ENCODE measurements at places on chromosomes 12 and 14.
A peak's percentile ranks its signal among the peaks of the same experiment; 100 is the strongest.

DNA sequence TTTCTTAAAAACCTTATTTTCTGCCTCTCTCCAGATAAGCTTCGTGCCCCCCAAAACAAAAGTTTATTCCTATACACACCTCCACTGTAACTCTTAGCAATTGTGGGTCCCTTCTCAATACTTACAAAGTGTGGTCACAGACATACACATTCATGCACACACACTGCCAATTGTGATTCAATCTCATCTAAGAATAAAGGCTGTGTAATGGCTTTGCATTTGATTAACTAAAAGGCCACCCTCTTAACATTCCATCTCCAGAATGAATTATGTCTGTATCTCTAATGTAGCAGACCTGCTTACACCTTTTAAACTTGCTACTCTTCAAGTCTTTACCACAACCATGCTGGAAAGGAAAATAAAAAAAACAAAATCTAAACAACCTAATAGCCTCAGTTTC is 49.5 kb downstream of the MYF5 start:
- DNase-seq = no peak

DNA sequence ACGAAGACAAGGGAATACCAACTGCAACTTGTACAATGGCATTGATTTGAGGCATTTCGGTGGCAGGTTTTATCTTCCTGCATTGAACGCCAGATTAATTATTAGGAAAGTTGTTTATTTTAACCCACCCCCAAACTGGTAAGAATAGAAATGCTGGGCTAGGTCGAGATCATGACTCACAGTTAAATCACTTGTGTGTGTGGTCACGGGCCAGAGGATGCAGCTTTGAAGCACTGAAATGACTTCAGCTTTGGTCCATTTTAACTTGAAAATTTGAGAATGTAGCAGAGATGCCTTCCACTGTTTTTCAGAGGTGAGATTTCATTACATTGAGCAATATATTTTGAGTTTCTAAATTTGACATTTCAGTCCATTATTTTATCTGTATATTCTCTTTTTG is 23.6 kb upstream of the KCNH3 start:
- DNase-seq = peak; percentile 75

GRCh38 chr14:86462193-86462753 is 932.3 kb downstream of the FLRT2 start:
- DNase-seq = peak; percentile 32

DNA sequence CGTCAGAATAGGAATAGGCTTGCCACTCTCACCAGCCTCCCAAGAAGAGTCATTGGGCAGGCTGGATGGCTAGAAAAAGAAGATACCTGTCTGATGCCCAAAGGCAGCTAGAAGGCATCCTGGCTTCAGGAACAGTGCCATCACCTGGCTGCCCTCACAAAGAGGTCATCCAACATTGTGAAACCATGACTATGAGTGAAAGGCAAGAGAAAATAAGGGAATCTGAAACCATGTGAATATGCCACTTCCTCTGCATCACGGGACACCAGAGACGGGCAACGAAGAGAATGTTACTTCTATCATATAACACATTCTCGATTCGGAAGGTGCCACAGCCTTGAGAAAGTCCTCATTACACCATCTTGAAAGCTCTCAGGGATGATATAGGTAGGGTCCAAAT is 182.0 kb downstream of the DAD1 start:
- no peak for DNase-seq

GRCh38 chr12:1305791-1306500 is 288.4 kb downstream of the FBXL14 start:
- DNase-seq = no peak

GRCh38 chr12:80909370-80909769 is 28.4 kb downstream of the LIN7A start:
- DNase-seq = no peak

GRCh38 chr14:52268279-52269061 is 972 bp downstream of the PTGDR start:
- DNase-seq = no peak

DNA sequence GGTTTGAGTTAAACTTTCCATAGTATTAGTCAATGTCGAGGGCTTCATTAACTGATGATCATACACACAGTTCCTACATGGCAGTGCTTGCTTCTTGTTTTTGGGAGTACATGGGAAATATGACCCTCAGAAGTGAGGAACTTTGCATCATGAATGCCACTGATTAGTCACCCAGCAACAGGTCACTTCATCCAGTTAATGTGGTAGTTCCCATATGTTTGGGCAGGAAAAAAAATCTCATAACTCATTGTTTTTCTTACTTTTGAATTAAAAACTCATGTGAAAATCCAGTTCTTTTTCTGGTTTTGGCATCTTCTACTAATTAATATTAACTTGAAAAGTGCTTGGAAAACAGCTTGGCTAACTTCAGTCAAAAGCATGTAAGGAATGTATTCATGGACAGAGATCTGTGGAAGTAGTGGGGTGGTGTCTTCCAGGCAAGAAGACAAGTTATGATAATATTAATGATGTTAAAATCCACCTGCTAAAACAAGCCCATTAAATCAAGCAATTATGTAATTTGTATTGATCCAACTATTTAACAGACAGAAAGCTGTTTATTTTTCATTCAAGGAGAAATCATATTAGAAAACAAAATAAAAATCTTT is 309.1 kb upstream of the NAV3 start:
- no peak for DNase-seq

GRCh38 chr14:57609192-57610075 is 115.8 kb upstream of the CCDC198 start:
- DNase-seq = no peak

- no peak for DNase-seq
Observed at GRCh38 chr12:45483571-45483970, 245.9 kb upstream of the ARID2 start.

DNA sequence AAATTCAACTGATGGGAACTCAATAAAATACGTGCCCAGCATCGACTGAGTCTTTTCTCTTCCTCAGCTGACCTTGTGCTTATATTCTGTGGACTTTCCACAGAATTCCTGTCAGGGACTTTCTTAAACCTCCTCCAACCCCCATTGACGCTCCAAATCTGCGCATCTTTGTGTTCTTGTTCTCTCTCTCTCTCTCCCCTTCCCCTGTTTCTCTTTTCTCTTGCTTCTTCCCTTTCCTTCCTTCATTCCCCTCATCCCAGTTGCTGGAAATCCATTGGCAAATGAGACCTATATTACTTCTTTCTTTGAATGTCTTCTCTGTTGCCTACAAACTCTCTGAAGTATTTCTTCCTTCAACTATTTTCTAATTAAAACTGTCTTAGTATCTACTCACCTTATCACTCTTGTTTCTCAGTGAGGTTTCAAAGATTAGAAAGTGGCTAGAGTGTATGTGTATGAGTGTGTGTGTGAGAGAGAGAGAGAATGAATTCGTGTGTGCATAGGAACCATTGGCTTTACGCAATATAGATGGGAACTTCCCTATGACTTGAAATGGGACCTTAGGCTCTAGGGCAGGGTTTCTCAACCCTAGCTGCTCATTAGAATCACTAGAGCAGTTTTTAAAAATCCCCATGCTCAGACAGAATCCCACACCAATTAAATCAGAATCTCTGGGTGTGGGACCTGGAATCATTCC is 41.8 kb upstream of the DHRS7 start:
- DNase-seq = no peak

- DNase-seq = no peak
Observed at GRCh38 chr12:19227190-19227879, 97.8 kb downstream of the PLEKHA5 start.

GRCh38 chr12:124827588-124828184 is 36.0 kb downstream of the SCARB1 start:
- DNase-seq = no peak

DNA sequence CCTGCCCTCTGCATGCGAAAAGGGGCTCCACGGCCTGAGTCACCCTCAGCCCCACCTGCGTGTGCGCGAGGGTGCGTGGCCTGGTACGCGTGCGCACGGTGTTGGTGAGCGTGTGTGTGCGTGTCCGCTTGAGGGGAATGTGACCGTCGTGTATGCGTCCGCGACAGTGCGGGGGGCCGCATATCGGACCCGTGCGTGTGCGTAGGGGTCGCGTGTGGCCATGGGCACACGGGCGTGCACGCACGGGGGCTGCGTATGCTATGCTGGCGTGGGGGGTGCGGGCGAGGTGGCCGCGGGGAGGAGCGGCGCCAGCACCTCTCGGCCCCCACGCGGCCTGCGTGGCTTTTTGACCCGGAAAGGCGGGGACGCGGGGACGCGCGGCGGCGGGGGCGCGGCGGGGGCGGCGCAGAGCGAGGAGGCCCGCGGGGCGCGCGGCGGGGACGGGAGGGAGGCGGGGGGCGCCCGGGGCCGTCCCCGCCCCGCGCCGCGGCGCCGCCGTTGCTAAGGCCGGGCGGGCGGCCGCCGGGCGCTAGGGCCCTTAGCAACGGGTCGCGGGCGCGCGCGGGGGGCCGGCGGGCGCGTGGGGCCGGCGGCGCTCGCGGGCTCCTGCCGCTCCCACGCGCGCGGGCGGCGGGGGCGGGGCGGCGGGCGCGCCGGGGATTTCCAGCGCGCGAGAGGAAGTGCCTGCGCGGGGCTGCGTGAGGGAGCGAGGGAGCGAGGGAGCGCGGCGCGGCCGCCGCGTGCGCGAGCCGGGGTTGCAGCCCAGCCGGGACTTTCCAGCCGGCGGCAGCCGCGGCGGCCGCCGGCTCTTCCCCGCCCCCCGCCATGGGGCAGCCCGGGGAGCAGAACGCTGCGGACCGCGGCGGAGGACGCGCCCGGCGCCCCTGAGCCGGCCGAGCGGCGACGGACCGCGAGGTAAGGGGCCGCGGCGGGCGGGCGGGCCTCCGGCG is at the start of gene TRAF3:
TRAF3 (plus strand) TSS at position 689 of the 950 bp plus-strand sequence. CDS start 92,753 bp downstream, outside the sequence.
- DNase-seq = peak; percentile 47

DNA sequence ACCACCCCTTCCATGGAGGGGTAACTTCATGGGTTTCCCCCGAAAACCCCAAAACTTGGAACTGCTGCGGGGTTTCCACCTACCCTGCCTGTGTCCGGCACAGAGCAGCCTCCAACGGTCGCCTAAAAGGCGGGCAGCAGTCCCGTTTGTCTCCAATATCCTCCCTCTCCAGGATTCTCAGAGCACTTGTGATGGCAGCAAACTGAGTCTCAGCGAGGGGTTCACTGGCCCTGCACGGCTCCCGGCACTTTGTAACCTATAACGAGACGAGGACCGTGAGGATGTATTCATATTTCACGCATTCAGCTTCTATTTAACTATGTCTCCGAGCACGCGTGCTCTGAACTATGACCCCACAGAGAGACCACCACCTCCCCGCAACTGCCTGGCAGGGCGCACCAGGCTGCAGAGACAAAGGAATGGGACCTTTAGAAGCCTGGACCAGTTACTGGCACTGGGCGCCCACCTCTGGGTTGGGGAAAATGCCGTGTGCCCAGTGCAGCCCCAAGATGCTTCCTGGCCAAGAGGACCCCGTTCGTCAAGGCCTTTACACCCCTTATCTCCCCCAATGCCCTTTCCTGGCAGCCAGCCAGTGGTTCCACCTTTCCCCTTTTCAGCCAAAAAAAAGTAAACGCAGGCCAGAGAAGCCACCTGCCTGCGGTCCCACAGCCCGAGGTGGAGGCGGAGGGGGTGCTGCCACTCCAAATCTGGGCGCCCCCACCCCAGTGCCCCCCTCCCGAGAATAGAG is 173.1 kb upstream of the RTL1 start:
- DNase-seq = no peak

GRCh38 chr14:61636291-61636690 is 59.0 kb upstream of the HIF1A start:
- no peak for DNase-seq

GRCh38 chr14:93965287-93965821 is 11.0 kb downstream of the ASB2 start:
- peak; percentile 97 for DNase-seq

GRCh38 chr14:51424561-51425251 is 184.7 kb downstream of the TMX1 start:
- no peak for DNase-seq

DNA sequence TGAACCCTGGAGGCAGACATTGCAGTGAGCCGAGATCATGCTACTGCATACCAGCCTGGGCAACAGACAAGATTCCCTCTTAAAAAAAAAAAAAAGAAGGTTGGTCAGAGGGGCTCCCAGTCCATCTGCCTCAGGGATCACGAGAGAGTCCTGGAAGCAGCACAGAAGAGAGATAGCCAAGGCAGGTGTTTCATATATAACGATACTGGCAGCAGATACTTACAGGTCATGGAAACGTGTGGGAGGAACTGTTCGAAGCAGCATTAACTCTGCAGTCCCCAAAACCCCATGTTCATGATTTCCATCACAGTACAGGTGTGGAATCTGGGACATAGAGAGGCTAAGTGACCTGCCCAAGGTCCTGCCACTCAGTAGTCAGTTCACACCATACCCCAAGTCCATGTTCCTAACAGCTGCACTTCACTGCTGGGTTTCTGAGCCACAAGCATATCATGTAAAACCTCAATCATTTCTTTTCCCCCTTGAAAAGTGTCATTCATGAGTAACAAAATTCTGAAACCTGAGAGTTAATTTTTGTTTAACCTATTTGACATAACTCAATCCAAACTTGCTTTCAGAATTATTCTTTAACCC is 16.7 kb downstream of the CDK2AP1 start:
- no peak for DNase-seq

- DNase-seq = no peak
Observed at GRCh38 chr12:89355243-89356068, 3.2 kb upstream of the DUSP6 start.

GRCh38 chr14:104882325-104882973 is 17.4 kb downstream of the CEP170B start:
- DNase-seq = no peak

DNA sequence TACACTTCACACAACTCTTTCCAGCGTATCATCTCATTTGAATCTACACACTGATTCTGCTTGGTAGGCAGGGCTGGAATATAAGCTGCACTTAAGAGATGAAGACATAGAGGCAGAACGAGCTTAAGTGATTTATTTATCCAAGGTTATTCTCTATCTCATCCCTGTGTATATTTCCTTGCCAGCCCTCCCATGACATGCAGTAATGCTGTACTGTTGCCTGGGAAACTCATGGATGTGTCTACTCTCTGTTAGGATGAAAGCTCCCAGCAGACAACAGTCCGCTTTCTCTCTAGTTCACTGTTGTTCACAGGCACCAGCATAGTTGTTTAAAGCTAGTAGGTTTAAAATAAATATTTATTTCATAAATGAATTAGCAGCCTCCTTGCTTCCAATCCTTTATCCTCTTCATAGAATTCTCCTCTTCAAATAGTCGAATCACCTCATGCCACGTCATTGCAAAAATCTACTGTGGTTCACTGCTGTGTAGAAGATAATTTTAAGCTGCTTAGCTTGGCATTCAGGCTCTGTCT is 25.4 kb downstream of the FGF6 start:
- no peak for DNase-seq

DNA sequence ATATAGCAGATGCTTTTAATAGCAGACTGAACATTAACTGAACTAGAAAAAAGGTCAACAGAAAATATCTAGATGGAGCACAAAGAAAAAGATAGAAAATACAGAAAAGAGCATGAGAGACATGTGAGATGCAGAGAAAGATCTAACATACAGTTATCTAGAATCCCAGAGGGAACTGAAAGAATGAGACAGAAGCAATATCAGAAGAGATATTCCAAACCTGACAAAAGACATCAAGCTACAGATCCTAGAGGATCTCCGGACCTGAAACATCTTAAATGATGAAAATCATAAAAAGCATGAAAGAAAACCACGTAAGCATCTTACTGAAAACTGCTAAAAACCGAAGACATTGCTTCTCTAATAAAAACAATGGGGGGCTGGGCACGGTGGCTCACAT is 75.0 kb downstream of the NUMB start:
- no peak for DNase-seq
